Activated CD8-positive, alpha-beta memory T cell treated with anti-CD3 and anti-CD28 coated beads for 1 hour (primary cell): ENCODE measurements at places on chromosomes 12 and 14.

DNA sequence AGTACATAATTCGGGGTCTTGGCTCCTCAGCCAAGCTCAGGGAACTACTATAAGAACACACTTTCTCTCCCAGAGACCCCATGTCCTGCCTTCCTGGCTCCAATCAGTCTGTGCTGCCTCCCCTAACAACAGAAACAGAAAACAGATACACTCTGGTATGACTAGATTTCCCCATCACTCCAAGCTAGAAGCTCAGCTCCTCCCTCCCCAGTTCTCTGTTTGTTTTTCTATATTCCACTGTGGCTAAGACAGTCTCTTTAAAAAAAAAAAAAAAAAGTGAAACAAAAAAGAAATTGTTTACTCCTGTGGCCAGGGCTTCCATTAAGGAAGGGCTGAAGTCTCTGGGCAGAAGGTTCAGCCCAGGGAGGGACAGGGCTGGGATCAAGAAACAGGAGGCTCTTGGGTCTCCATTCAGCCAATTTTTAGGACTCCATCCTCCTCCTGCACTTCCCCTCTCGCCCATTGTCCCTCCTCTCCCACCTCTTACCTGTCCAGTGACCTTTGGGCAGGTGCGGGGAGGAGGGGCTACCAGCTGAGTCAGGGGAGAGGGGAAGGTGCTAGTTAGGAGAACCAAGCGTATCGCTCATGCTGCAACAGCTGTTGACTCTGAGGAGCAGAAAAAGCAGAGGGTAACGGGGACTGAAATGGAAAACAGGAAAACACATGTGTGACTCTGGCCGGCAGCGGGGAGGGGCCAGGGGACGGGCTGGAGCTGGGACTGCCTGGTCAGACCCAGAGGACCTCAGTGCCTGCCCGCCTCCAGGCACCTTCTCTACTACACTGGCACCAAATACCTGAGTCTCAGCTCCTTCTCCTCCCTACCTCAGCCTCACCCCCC, 4.1 kb upstream of the SLC7A7 start:
- no peak for DNase-seq

- DNase-seq = no peak
These were observed 127.6 kb upstream of the FSCB start for GRCh38 chr14:44634692-44635091.

GRCh38 chr12:98317939-98318899, 197.2 kb upstream of the TMPO start:
- no peak for DNase-seq

GRCh38 chr14:83940253-83940652, 1589.7 kb upstream of the FLRT2 start:
- no peak for DNase-seq

DNA sequence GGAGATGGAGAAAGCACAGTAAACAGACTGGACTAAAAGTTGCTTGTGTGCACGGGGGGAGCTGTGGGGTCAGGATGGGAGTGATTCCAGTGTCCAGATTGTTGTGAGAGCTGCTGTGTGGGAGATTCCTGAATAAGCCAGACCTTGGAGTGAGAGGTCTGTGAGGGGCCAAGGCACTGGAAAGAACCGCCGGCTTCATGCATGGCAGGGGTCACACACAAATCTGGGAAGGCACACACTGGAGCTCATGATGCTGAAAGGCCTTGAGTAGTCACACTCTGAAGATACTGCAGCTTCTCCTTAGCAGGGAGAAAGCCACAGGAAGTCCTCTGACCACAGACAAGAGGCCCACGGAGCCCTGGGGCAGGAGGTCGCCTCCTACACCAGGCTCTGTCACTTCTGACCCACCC, 23.1 kb downstream of the ADCY6 start:
- no peak for DNase-seq

DNA sequence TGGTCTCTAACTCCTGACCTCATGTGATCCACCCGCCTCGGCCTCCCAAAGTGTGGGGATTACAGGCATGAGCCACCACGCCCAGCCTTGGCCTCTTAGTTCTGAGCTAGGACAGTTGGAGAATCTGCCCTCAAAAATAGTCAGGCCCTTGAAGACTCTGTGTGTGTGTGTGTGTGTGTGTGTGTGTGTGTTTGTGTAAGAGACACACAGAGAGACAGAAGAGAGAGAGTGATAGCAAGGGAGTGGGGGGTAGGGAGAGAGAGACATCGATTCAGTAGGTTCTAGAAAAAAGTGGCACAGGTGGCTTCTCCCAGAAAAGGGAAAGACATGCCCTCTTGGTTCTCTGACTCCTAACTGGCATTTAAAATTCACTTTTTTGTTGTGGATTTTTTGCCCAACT, 5.4 kb downstream of the HNF1A start:
- DNase-seq = no peak

- DNase-seq = no peak
These were observed 119.2 kb downstream of the GALC start for GRCh38 chr14:87873741-87874140.

DNA sequence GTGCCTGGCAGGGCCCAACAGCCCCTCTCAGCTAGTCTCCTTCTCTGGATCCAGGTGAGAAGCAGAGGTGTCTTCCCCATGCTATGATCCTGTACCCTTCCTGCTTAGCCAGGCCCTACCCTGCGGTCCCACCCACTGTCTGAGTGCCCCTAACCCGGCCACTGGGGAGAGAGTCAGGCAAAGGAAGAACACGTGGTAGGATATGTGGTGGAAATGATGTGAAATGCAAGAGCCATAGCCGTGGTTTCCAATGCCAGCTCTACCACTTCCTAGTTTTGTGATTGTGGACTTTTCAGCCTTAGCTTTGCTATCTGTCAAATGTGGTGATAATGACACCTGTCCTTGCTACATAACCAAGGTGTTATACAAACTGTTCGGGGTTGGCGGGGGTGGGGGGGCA, 15.8 kb downstream of the KRT2 start:
- no peak for DNase-seq

DNA sequence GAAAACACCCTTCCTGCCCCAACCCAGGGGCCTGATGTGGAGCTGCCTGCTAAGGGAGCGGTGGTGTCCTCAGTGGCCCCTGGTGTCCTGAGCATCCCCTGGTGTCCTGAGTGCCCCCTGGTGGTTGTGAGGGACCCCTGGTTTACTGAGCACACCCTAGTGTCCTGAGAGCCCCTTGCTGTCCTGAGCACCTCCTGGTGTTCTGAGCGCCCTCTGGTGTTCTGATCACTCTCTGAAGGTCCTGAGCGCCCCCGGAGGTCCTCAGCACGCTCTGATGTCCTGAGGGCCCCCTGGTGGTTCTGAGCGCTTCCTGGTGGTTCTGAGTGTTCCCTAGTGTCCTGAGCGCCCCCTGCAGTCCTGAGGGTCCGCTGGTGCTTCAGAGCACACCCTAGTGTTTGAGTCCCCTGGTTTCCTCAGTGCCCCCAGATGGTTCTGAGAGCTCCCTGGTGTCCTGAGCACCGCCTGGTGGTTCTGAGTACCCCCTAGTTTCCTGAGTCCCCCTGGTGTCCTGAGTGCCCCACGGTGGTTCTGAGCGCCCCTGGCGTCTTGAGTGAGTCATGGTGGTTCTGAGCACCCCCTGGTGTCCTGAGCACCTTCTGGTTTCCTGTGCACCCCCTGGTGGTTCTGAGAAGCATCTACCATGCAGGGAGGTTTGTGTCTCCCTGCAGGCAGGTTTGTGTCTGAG, 1004.2 kb downstream of the TMEM121 start:
- no peak for DNase-seq

GRCh38 chr12:89984846-89985245, 276.2 kb upstream of the ATP2B1 start:
- no peak for DNase-seq

- peak; percentile 21 for DNase-seq
These were observed 716 bp downstream of the RIOX1 start for GRCh38 chr14:73491256-73492042.

DNA sequence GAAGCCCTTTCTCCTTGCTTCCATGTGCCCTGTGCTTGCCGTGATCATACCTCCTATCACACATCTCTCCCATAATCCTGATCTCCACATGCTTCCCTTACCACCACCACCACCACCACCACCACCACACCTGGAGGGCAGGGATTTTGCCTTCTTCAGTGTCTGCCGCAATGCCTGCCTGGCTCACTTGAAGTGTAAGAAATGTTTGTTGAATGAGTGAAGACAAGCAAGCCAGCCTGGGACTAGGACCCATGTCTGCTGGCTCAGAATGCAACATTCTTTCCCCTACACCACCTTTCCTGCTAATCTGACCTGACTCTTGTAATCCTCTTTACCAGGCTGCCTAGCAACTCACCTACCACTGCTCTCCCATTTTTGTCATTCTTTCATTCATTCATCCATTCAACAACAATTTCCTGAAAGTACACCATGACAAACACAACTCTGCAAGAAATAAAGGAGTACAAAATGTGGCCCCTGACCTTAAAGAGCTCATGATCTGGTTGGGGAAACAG, 3.5 kb upstream of the NID2 start:
- no peak for DNase-seq

- DNase-seq = no peak
These were observed 132.3 kb upstream of the CRY1 start for GRCh38 chr12:107225635-107226034.

DNA sequence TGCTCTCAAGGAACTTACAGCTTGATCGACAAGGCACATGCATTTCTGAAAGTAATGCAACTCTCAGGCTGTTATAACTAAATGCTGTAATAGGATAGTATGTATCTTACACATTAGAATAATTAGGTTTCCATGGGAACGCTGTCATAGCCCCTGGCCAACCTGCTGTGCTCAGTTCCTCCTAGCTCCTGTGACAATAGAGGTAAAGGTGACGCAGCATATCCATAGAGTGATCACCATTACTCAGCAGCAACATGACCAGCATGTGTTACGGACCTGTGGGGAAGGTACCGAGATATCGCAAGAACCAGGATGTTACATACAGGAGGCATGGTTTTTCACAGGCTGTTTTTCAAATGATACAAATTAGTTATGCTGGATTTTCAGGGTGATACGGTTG, 150.7 kb downstream of the CAND1 start:
- DNase-seq = no peak

GRCh38 chr12:40017488-40017887, 88.4 kb downstream of the SLC2A13 start:
- no peak for DNase-seq

- no peak for DNase-seq
These were observed 56.5 kb downstream of the CPM start for GRCh38 chr12:68876461-68876860.

DNA sequence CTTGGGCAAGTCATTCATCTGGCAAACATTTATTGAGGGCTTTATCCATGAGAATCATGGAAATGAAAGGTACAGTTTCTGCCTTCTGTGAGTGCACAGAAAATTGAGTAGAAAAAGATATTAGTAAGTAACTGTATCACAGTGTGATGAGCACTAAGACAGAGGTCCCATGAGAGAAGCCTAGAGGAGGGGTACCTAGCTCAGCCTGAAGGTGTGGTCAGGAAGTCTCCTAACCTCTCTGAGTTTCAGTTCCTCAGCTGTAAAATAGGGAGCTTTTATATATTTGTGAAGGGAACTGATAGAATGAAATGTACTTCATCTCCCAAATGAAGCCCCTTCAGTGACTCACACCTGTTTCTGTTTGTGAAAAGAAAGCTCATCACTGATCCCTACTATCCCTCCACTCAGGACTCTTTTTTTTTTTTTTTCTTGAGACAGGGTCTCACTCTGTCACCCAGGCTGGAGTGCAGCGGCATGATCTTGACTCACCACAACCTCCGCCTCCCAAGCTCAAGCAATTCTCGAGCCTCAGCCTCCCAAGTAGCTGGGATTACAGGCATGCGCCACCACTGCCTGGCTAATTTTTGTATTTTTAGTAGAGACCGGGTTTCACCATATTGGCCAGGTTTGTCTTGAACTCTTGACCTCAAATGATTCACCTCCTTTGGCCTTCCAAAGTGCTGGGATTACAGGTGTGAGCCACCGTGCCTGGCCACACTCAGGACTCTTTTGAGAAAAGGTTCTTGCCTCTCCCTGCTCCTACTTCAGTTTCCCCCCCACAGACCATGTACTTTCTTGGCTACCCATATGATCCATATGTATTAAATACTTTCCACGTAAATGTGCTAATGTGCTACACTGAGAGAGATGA, 93.7 kb upstream of the FUT8 start:
- no peak for DNase-seq

DNA sequence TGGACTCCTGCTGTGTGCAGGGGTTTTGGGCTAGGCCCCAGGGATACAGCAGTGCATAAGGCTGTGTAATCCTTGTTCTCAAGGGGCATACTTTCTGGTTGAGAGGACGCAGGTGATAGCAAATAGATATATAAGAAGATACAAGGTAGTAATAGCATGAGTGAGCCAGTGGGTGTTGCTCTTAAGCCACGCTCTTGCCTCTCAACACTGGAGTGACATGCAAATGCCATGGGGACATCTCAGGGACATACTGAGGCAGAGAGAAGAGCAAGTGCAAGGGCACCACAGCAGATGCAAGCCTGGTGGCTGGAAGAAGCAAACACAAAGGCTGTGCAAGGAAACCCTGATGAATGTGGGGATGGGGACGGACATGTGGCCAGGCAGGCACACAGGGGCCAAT, 223.3 kb downstream of the CHST11 start:
- no peak for DNase-seq

DNA sequence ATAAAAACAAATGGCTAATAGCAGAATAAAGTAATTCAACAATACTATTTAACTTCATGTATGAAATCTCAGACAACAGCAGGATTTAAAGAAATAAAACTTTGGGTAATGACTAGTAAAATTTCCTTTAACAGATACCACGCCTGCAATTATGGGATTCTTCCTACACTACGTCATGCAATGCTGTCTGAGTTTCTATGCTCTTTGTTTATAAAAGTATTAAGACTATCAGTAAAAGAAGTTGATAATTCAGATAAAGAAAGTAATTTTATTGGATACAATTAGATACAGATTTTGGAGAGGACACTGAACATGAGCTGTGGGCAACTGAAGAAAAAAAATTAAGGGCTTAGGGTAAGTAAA, 308.4 kb upstream of the LRFN5 start:
- DNase-seq = no peak

DNA sequence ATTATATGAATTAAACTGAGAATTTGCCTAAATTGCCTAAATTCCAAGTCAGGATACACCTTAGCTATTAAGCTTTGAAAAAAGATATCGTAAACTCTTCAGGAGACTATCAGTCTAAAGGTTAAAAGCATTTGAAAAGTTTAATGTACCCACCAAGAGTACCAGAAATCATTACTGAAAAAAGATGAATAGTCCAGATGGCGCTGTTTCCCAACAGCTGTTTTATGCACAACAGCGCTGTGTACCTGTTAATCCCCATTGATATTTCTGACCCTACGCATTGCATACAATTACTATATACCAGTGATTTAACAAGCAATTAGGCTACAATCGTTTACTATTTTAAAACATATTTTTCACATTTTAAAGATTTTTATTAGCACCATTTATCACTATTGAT, 185.0 kb downstream of the PLCZ1 start:
- no peak for DNase-seq

- no peak for DNase-seq
These were observed 26.5 kb downstream of the KRT80 start for GRCh38 chr12:52165096-52165855.

DNA sequence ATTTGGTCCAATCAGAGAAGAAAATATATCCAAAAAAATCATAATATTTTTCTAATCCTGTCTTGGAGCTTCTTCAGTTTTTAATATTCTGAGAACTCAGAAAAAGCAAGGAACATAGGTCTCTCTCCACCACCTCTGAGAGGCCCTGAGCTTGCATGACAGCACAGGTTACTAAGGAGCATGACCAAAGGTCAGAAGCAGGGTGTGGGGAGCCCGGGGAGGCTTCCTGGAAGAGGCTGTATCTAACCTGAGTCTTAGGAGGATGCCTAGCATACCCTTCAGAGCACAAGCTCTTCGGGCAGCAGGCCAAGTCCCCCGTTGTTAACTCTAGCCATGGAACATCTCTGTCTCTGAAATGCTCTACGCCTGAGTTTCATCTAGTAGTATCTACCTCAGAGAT, 15.7 kb upstream of the STON2 start:
- no peak for DNase-seq
